ENCODE measurements at places on chromosomes 13 and 19.

- no peak for DNase-seq
Measured at GRCh38 chr19:55525289-55526101, 11.4 kb downstream of the SBK2 start.

DNA sequence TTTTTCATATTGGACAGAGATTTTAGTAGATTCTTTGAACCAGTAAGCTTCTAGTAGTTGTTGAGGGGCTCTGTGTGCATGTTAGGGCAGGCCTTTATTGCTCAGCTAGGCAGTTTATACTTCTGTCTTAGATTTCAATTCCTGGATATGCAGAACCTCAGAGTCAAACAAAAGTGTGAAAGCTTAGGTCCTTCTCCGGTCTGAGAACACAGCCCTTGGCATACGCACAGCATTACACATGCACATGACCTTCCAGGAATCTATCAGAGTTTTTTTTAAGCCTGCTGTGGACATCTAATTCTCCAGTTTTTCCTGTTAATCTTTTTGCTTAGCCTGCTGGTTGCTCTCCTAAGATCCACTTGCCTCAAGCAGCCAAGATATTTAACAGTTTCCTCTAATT is 77.9 kb upstream of the KL start:
- DNase-seq: no peak

DNA sequence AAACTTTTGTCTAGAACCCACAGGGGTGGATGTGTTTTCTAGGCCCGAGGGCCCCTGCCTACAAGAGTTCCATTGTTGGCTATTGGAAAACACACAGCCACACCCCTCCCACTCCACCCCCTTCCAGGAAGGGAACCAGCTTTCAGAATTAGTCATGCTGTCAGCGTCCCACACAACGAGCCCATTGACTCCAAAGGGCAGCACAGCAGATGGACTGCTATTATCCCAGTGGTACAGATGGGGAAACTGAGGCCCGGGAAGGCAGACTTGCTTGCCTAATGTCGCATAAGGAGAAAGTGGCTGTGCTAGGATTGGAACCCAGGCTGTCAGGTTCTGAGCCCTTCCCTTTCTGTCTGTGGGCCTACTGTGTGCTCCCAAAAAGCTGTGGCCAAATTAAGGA is 8.1 kb upstream of the FXYD3 start:
- no peak for DNase-seq

DNA sequence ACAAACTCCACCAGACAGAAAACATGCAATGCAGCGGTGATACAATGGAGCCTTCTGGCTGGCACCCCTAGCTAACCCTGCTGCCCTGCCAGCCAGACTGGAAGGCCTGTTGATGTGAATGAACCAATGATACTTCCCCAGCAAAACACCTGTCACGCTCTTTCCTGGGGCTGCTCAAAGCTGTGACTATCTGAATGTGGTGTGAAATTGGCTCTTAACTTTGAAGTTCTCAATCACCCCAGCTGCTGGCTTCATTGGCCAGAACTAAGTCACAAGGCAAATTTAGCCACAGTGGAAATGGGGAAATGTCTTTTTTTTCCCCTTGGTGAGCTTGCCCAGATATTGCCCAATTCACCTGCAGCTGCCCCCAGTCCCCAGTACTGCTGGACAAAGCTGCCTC is 147.3 kb downstream of the SLC7A1 start:
- DNase-seq: no peak

DNA sequence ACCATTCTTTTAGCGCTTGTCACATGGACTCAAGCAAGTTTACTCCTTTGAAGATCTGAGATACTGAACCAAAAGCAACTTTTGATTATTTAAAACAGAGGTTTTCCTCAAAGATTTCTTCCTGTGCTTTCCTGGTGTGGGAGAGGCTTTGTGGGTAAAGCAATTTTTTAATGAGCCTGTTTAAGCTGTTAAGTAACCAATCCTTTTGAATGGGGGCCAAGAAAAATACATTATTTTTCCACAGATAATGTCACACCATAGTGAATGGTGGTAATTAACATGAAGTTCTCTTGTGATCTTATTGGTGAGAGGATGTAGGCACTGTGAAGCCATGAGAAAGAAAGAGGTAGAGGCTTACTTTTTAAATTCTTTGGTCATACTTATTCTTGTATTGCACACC is 55.8 kb upstream of the OBI1 start:
- DNase-seq: no peak

GRCh38 chr19:38837656-38838121 is 6.1 kb upstream of the ECH1 start:
- DNase-seq: no peak

DNA sequence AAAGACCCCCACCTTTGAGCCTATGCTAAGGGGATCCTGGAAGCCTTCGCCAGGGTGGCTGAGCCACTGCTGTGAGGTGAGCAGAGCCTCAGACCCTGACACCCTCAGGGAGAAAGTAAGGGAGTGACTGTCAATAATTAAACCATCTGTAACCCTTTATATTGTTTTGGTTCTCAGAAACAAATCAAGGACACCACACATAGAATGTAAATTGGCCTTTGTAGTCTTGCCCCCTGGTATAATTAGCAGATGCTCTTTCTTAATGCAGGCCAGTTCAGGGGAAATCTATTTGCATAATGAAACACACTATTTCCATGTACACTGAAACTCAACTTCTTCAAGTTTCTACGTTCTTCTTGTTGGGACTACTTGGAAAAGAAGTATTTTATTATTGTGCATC is 127.7 kb upstream of the EDNRB start:
- no peak for DNase-seq

DNA sequence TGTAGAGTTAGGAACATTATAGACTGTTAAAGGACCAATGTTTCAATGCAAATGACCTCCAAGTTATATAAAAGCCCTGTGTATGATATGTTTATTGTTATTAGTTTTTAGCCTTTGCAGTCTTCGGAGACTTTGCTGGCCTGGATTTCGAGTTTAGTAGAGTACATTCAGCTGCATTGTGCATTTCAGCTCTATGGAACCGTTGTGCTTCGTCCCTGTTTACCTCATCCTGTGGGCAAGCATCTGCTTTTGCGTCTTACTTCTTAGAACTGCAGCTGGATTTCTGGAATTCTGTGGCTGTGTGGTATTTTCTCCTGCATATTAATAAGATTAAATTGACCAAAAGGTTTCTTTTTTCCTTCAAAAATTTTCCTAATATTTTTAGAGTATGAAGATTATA is 138.6 kb downstream of the KCNRG start:
- DNase-seq: no peak

DNA sequence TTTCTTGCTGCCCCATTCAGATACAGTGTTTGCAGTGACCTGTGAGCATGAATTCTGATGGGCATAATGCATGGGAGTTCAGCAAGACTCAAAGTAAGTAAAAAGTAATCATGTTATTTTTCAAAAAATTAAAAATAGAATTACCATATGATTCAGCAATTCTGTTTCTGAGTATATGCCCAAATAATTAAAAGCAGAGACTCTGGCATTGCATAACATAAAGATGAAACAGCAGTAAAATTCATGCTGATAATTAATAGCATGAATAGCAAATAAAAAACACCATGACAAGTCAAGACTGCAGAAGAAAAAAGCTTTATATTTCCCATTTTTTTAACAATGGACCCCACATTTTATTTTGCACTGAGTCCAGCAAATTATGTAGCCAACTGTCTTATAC is 21.3 kb downstream of the RNF6 start:
- no peak for DNase-seq

GRCh38 chr13:103222683-103223082 is 156.5 kb upstream of the SLC10A2 start:
- DNase-seq: no peak

- no peak for DNase-seq
Measured at GRCh38 chr13:99959127-99959539, 12.4 kb downstream of the ZIC5 start.

- DNase-seq: no peak
Measured at GRCh38 chr19:7068599-7068998, 904 bp upstream of the ZNF557 start.

DNA sequence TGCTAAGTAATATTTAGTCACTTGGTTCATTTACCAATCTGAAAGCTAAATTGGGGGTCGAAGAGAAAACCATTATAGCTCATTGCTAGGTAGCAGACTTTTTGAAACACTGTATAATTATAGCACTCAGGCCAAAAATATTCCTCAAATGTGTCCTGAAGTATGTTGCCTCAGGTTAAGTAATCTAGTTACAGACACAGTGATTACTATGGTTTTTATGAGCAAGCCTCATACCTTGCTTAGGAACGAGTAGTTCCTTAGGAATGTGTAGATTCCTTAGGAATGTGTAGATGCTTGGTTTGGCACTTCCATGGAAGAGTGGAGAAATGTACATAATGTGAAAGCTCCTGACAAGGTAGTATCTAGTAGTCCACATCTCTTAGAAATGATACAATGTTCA is 387.5 kb downstream of the LMO7 start:
- peak; percentile 65 for DNase-seq

DNA sequence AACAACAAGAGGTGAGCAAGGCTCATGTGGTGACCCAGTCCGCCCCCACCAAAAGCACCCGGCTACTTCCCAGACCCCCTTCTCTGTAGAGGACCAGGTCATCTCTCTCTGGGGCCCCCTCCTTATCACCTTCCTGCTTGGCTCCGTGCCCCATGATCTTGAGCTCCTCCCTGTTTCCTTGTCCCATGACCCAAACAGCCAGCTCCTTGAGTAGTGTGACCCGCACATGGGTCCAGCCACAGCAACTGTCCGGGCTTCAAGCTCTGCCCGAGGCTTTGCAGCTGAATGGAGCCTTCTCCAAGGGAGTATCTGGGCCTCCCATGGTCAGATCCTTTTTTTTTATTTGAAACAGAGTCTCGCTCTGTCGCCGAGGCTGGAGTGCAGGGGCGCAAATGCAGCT is 61.8 kb downstream of the MYO9B start:
- no peak for DNase-seq

- DNase-seq: no peak
Measured at GRCh38 chr13:21231426-21231940, 55.0 kb downstream of the MRPL57 start.

DNA sequence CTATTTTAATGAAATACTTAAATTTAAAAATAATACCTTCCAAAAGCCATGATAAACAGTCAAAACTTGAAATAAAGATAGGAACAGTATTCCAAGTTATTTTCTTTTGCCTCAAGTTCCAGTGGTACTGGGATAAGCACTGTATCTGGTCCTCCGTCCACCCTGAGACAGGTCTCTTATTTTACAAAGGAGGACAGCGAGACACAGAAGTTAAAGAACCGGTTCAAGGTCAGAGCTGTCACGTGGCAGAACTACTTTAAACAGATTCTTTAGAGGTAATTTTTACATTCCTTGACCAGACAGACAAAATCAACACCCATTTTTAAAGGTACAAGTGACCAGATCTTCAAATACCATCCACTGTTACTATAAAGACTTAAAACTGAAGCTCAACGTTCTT is 10.4 kb upstream of the DOCK9 start:
- DNase-seq: no peak

GRCh38 chr13:77820431-77821149 is 98.0 kb downstream of the EDNRB start:
- no peak for DNase-seq

DNA sequence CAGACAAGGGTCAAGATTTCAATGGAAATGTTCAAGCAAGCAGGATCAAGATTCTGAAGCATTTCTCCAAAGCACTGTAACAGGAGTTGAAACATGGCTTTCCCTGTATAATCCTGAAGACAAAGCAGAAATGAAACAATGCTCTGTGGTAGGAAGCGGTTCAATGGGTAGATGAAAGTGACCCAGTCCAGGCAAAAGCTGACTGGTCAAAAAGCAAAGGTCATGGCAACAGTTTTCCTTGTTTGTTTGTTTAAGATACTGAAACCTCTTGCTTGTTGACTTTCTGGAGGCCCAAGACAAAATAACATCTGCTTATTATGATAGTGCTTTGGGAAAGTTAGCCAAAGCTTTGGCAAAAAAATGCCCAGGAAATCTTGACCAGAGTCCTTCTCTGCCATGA is 1343.9 kb upstream of the PCDH9 start:
- no peak for DNase-seq

DNA sequence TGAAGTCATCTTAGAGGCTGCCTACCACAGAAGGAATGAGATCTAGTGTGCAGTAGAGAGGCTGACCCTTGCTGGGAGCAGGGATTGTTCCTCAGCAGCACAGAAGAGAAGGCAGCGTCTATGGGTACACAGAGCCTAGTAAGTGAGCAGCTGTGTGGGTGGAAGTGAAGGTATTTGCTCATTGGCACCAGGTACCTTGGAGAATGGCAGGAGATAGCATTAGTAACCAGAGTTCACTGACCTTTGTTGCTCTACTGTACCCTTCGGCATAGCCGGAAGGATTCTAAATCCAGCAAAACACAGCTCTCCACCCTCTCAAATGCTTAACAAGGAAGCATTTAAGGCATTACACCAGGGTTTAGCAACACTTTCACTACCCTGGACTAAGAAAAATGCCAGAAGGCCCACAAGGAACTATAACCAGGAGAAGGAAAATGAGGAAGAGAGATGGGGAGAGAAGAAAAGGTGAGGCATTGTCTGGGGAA is 12.3 kb downstream of the SOX21 start:
- no peak for DNase-seq

DNA sequence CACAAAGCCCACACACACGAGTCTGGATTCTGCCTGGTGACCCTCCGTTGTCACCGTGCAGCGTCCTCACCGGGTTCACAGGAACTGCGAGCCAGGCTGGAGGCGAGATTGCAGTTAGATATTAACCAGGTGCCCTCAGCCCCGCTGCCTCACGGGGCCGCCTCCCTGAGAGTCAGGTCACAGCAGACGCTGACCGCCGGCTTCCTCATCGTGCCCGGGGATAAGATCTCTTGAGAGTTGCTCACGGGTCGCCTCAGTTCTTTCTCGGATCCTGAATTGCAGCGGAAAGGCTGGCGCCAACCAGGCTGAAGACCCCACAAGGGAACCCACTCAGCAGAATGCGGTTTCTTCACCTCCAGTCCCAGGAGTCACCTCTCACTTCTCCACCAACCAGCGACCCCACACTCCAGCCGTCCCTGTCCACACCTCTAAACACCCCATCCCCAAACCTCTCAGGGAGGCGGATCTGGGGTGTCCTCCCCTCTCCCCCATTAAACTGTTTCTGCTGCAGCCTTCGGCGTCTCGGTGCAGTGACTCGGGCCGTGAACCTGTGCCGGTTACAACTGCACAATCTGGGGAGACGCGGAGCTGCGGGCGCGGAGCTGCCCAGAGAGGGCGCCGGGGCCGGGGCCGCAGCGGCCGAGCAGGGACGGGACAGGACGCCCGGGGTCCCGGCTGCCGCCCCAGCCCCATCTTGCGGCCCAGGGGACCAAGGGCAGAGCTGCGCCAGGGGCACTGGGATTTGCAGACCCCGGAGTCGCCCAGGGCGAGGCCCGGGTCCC is 591 bp downstream of the ZNF823 start:
- DNase-seq: peak; percentile 67

All from RCC 7860 (cell line).